ENCODE measurements at places on chromosomes 6 and 20.

DNA sequence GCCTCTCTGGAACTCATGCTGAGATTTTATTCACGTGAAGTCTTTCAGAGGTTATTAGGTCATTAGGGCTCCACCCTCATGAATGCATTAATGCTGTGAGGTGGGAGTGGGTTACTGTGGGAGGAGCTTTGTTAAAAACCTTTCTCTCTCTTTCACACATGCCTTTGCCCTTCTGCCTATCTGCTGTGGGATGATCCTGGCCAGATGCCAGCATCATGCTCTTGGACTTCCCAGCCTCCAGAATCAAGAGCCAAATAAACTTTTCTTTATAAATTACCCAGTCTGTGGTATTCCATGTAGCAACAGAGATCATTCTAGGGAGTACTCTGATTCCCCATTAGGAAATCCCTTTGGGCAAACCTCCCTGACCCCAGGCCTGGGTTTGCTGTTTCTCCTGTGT, 129.9 kb upstream of the AGPAT4 start:
- no peak for DNase-seq

DNA sequence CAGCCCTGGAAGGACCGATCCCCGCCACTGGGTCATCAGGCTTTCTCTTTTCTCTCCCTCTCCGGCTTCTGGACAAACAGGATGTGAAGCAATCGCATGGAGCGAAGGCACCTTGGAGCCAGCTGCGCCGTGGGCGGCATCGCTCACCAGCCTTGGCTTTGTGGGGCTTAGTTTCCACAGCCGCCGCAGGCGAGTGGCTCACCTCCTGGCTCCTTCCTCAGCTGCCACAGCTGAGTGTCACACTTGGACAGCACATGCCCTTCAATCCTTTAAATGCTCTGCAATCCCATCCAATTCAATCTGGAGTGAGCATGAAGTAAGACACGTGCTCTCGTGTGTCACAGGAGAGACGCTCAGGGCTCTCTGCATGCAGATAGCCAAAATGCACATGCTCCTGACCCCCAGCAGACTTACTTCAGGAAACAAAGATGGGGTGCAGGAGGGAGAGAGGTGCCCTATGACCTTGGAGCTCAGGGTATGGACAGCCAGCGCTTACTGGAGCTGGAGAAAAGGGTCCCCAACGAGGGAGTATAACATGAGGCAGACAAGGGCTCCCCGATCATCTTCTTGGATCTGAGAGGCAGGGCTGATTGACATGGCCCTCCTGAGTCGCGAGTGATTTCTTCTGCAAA, 70.9 kb downstream of the BMP7 start:
- no peak for DNase-seq

DNA sequence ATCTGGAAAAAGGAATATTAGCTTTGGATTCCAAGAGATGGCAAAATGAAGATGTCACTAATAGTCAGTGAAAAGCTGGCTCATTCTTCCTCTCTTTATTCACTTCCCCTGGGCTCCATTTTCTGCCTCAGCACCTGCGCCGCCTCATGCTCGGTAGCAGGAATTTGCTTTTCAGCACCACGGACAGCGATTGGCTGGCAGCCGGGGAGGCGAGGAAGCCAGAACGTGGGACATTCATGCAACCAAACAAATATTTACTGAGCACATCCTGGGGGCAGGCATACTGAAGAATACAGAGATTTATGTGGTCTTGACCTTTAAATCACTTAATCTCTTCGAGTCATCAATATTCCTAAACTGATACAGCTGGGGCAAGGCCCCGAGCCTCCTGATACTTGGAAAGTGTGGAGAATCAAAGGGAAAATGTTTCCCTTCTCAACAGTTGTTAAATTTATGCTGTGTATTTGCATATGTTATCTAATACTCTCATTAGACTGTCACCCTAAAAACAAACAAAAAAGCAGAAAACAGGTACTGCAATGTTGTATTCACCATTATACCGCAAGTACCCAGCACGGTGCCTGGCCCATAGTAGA, 12.1 kb upstream of the PDYN start:
- no peak for DNase-seq

- DNase-seq: no peak
Observed at GRCh38 chr20:13443690-13444089, 195.0 kb downstream of the TASP1 start.

DNA sequence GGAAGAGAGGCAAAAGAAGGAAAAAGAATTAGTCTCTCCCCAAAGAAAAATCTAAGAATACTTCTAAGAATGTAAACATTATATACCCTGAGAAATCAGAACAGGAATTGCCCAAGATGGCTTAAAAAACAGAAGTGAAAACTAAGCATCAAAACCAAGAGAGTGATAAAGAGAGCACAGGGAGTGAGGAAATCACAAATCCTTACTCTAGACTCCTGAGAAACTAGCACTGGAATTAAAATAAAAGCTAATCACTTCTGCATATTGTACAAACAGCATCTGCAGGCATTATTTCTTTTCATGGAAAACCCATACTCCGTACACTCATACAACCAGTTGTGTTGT, 285.7 kb downstream of the BTBD9 start:
- DNase-seq: no peak

DNA sequence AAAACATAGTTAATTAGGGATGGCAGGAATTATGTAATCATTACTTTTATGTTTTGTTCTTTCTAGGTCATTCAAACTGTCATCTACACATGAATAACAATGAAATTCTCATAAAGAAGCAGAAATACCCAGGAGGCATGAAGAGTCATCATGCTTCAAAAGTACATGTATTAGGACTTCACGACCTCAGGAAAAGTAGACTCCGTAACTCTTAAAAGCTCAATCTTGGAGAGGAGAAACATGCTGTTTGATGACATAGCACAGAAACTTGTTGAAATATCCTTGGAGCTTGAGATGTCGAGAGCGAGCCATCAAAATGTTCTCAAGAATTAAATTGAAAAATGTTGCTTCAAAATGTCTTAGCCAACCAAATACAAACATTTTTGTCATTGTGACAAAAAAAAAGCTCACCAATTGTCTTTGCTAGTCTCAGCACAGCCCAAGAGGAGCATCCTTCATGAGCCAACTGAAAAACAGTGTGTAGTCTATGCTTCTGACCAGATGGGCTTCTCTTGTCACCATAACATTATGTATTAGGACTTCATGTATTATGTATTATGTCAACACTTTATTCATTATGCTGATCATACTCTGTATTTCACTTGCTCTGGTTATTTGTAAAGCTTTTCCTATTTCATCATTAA, 28.2 kb upstream of the ANKEF1 start:
- no peak for DNase-seq

GRCh38 chr6:127717384-127717783, 140.4 kb downstream of the C6orf58 start:
- no peak for DNase-seq

DNA sequence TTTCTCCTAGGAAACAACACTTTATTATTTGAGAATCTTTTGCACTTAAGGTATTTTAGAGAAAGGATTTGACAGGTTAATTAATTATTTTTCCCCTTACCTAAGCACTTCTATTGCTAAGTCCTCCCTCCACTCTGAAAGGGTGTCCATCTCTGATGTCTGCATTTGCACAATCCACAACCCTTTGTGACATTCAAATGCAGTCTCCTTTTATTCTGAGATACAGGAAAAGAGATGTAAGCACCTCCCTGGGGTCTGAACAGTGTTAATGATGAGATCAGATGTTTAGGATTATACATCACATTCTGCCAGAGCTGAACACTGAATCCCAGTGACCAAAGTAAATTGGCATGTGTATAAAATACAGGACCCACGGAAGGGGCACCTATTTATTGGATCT, 864.2 kb upstream of the FLRT3 start:
- no peak for DNase-seq

DNA sequence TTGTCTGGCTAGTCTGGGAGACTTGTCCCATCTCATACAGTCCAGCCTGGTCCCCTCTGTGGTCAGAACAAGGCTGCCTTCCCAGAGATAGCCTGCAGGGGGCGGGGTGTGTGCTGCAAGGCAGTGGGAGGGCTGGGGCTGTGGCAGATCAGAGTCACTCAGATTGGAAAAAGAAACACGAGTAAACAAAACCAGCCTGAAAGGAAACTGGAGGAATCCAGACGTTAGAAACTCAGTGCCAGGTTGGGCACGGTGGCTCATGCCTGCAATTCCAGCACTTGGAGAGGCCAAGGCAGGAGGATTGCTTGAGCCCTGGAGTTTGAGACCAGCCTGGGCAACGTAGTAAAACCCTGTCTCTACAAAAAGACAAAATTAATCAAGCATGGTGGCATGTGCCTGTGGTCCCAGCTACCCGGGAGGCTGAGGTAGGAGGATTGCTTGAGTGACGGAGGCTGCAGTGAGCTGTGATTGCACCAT, 20.2 kb downstream of the LEMD2 start:
- DNase-seq: peak; percentile 19

- DNase-seq: no peak
Observed at GRCh38 chr20:3046677-3047462, 1.0 kb downstream of the MRPS26 start.

DNA sequence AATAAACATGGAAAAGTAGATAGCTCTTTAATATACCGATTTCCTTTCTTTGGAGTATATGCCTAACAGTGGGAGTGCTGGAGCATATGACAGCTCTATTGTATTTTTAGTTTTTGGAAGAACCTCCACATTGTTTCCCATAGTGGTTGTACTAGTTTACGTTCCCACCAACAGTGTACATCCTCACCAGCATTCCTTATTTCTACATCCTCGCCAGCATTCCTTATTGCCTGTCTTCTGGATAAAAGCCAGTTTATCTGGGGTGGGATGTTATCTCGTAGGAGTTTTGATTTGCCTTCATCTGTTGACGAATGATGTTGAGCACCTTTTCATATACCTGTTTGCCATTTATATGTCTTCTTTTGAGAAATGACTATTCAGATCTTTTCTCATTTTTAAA, 2.6 kb downstream of the MICA start:
- DNase-seq: no peak

DNA sequence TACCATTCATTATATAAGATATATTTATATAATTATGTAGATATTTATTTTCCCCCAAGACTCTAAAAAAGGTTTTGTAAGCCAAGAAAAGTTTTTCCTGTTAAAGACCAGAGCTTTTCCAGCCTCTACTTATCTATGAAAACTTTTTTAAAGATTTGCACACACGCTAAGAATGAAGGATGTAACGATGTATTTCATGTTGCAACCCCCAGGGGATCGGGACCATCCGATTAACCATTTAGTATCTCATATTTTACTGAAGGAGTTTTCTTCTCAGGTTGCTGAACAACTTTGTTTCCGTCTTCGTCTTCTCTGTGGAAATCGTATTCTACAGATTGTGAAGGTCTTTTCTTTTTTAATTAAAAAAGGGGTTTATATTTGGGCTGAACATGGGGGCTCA, 70.0 kb upstream of the SASH1 start:
- DNase-seq: no peak

DNA sequence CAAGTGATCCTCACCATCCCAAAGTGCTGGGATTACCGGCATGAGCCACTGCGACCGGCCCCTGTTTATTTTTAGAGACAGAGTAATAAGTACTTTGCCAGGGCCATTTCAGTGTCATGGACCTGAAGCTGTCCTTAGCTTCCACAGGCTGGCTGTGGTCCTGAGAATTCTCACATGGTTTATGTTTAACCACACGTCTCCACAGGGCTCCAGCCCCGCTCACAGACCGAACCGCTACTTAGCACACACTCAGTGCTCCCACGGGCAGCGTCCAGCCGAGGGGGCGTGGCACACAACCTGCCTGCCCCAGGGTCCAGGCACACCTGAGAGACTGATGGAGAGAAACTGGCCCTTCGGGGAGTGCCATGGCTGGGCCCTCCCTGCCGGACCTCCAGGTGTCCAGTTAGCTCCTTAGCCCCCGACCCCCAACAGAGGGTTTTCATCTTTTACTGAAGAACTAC, 11.7 kb downstream of the ACSS1 start:
- DNase-seq: no peak

- no peak for DNase-seq
Observed at GRCh38 chr6:142760152-142760551, 184.8 kb downstream of the HIVEP2 start.

DNA sequence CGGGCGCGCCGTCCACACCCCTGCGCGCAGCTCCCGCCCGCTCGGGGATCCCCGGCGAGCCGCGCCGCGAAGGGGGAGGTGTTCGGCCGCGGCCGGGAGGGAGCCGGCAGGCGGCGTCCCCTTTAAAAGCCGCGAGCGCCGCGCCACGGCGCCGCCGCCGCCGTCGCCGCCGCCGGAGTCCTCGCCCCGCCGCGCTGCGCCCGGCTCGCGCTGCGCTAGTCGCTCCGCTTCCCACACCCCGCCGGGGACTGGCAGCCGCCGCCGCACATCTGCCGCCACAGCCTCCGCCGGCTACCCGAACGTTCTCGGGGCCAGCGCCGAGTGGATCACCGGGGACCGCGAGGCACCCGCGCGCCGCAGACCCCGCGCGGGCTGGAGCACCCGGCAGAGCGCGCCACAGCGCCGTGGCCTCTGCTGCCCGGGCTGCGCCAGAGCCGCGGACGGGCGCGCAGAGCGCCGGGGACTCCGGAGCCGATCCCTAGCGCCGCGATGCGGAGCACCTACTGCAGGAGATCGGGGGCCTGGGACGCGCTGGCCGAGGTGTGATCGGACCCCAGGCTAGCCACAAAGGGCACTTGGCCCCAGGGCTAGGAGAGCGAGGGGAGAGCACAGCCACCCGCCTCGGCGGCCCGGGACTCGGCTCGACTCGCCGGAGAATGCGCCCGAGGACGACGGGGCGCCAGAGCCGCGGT, at the start of gene BMP2:
Gene BMP2, plus strand, starts transcription at position 151 of the 692 bp plus-strand sequence. CDS start 2,441 bp downstream, outside the sequence.
- no peak for DNase-seq

- DNase-seq: no peak
Observed at GRCh38 chr20:50133474-50134217, 19.9 kb downstream of the PEDS1 start.

GRCh38 chr6:56802584-56802983, 152.3 kb upstream of the BEND6 start:
- DNase-seq: no peak

DNA sequence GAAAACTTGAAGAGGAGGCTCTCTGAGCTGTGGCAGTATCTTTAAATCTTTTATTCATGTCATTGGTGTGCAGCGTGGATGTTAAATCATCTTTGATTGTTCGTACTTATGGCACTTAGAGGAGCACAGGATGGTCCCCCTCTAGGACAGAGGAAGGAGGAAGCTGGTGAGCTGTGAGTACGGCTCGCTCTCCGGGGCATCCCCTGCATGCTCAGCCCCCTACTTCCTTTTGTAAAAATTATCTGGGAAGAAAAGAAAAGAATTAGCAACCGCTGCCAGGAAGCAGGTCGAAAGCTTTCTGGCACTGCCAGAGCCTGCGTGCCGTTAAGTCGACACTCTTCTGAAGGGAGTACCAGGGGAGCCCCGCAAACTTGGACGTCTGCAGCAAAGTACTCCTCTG, 158.5 kb downstream of the SYNDIG1 start:
- no peak for DNase-seq

DNA sequence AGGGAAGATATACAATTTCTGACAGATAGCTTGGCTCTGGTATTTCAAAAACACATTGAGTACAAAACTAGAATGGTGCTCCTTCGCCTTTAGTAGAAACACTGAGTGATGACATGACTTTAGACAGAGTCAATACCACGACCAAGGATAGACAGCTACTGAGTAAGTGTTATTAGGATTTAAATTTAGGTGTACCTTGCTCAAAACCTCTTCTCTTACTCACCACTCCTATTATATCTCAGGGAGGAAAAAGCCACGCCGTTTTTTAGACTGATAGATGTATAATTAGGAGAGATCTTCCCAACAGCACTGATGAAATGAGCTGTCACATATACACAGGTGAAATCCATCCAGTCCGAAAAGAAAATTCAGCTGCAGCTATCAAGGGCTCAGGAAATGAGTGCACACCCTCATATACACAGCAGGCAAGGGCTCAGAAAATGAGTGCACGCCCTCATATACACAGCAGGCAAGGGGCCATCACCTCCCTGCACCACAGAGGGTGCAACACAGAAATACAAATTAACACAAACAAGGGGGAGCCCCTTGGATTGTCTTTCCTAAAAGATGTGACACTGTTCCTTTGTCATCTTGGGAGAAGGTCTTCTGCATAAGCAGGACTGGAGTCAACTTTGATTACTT, 53.7 kb downstream of the LYRM4 start:
- DNase-seq: no peak
